ENCODE measurements at places on chromosomes 13 and 19.

- no peak for DNase-seq
These were observed 303.8 kb downstream of the PCDH9 start for GRCh38 chr13:66926200-66926850.

GRCh38 chr19:29610213-29610573 lies 4.1 kb downstream of the POP4 start:
- DNase-seq: no peak

DNA sequence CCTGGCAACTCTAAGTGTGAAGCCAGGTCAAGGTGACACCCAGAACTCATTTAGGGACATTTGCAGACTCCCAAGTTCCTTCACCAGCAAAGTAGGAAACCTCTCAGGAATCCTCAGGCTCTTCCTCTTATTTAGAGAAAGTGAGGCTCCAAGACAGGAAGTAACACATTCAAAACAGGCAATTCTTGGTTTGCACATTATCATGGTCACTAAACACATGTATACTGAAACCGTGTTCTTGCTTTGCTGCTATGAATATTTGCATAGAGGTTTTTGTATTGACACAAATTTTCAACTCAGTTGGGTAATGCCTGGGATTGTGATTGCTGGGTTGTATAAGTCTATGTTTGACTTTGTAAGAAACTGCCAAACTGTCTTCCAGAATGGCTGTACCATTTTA lies 13.2 kb upstream of the URI1 start:
- DNase-seq: no peak

GRCh38 chr19:15556634-15557181 lies 48.4 kb downstream of the CYP4F22 start:
- no peak for DNase-seq

- DNase-seq: no peak
These were observed 9.9 kb downstream of the PALM3 start for GRCh38 chr19:14051980-14052379.

DNA sequence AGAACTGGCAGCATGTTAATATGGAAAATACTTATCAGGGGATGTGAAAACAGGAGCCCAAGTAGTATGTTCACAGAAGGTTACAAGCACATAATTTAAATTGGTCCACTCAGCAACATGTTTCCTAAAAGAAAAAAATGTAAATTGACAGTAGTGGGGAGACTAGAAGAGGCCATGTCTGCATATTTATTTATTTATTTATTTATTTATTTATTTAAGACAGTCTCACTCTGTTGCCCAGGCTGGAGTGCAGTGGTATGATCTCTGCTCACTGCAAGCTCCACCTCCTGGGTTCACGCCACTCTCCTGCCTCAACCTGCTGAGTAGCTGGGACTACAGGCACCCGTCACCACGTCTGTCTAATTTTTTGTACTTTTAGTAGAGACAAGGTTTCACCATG lies 13.7 kb upstream of the ZNF8 start:
- no peak for DNase-seq

GRCh38 chr19:14006766-14007562 lies 844 bp upstream of the RFX1 start:
- DNase-seq: no peak

GRCh38 chr13:114049026-114049425 lies 75.2 kb upstream of the C13orf46 start:
- no peak for DNase-seq

DNA sequence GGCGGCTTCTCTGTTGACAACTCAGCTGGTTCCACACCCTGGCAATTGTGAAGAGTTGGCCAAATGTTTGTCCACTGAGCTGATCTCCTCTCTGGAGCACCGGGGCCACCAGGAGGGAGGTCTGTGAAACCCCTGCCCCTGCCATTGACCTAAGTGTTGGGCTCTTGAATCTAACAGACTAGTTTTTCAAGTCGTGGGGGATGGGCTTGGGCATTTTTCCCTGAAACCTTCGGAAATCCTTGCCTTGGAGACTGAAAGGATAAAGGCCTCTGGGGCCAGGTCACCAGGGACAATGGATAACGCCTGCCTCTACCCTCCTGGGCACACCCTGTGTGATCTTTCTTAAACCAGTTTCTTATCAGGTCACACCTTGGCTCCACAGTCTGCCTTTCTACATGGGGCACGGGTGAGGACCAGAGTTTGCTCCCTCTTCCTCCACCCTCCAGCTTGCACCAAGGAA lies 881 bp downstream of the GEMIN7 start:
- DNase-seq: no peak

DNA sequence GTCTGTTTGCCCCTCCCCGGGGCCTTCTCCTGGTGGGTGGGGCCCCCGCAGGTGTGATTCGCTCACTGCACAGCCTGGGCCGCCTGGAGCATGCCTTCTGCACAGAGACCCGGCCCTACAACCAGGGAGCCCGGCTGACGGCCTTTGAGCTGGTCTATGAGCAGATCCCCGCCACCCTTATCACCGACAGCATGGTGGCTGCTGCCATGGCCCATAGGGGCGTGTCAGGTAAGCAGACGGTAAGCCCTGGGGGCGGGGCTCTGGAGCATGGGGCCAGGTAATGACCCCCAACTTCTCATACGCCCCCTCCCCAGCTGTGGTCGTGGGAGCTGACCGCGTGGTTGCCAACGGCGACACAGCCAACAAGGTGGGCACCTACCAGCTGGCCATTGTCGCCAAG lies 4.2 kb downstream of the MRI1 start:
- DNase-seq: no peak

DNA sequence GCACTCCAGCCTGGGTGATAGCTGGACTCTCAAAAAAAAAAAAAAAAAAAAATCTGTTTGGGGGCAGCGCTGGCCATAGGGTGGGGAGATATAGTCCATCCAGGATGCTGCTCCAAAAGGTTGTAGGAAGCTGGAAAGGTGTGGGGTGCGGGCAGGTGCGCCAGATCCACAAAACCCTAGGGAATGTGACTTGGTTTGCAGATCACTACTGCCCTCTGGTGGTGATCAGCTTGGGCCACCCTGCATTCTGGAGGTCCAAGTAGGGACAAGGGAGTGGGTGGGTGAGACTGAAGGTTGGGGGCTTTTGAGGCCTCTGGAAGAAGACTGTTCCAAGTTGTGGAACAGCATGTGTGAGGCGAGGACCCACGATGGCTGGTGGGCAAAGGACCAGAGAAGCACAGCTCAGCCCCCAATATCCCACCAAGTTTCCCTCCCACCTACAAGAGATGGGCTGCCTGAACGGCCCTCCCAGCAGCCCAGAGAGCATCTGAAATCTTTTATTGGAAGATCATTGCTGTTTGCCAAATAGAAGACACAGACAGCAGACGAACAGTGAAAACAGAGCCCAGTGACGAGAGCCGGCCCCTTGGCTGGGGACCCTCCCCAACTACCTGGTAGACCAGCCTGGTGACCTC lies 10.4 kb upstream of the TYK2 start:
- peak; percentile 59 for DNase-seq

DNA sequence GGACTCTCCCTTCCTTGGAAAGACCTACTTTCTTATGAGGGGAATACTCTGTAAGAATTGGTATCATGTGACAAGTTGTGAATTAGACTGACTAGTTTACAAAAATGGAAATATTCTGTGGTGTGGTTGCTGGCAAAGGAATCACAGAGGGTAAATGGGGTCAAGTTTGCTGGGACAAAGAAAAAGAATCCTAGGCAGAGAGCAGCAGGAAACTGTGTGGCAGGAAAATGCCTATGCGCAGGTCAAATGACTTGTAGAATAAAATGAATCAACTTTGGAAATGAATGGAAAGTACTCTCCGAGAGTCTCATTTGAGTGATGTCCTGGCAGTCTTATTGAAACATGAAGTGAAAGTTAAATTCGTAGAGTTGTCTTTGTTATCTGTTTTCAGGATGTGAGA lies 1250.7 kb downstream of the UQCRFS1 start:
- no peak for DNase-seq

- no peak for DNase-seq
These were observed 432.4 kb downstream of the SLITRK1 start for GRCh38 chr13:83449668-83450395.

- no peak for DNase-seq
These were observed 178.9 kb downstream of the ITGBL1 start for GRCh38 chr13:101631395-101631794.
